Activated T-cell treated with anti-CD3 and anti-CD28 coated beads, Interleukin-2, amount 50 U/mL, for 72 hours (primary cell): ENCODE measurements at places on chromosomes 5 and 9.

DNA sequence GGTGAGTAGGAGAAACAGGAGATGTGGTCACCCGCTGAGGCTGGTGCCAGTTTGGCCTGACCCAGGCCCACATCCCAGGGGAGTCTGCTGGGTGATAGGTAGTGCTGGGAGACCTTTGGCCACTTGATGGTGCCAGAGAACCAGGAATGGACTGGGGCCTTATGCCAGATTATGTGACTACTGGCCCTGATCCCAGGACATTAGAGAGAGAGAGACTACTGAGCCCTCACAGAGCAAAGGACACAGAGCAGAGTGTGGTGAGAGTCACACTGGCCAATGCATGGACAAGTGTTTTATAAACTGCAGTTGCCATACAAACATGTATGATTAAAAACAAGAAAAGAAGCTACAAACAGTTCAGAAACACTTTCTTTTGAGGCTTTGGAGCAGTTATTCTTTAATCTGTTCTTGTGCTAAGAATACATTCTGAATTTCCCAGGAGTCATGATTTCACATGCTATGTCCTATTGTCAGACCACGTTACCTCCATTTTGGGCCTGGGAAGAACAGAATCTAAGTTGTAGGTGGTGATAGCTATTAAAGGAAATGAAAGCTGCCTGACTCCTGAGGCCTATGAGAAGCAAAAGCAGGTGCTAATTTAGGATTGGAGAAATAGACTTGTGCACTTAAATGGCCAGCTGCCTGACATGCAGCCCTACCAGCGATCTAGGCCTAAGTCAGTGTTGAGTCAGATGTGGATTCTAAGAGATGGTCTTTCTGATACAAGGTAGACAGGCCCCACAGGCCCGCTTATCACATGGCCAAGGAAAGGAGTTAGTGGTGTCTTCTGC, 32.6 kb upstream of the TMOD1 start:
- peak; percentile 53 for DNase-seq
- no peaks in the 10 kb centered on the region for H3K36me3 ChIP-seq
- H3K4me1 ChIP-seq = no peaks in the 10 kb centered on the region
- H3K27me3 ChIP-seq = no peaks in the 10 kb centered on the region
- H3K4me3 ChIP-seq = no peak overlapping the region

DNA sequence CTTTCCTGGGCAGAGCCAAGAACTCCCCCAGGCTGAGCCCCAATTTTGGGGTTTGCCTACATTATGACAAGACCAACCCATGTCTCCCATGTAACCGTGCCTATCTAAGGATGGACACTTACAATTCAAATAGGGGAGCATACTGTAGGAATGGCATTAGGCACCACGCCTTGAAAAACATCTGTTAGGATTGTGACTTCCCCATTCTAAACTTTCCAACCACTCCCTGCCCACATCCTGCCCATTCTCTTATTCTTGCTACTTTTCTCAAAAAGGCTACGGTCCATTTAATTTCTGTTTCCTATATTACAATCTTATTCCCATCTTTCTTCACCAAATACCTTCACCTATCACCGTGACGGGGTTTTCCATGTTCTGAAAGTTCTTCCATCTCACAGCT, 99.2 kb downstream of the LPAR1 start:
- no peaks in the 10 kb centered on the region for H3K36me3 ChIP-seq
- no peak for DNase-seq
- H3K27me3 ChIP-seq = no peaks in the 10 kb centered on the region
- no peaks in the 10 kb centered on the region for H3K4me1 ChIP-seq
- no peak overlapping the region for H3K27ac ChIP-seq
- no peak overlapping the region for H3K4me3 ChIP-seq

GRCh38 chr5:139804800-139805397, 9.3 kb downstream of the PSD2 start:
- H3K36me3 ChIP-seq = no peaks in the 10 kb centered on the region
- peaks cover 36% of the 10 kb centered on the region for H3K27me3 ChIP-seq
- no peak for DNase-seq
- H3K4me3 ChIP-seq = no peak overlapping the region
- no peaks in the 10 kb centered on the region for H3K4me1 ChIP-seq

DNA sequence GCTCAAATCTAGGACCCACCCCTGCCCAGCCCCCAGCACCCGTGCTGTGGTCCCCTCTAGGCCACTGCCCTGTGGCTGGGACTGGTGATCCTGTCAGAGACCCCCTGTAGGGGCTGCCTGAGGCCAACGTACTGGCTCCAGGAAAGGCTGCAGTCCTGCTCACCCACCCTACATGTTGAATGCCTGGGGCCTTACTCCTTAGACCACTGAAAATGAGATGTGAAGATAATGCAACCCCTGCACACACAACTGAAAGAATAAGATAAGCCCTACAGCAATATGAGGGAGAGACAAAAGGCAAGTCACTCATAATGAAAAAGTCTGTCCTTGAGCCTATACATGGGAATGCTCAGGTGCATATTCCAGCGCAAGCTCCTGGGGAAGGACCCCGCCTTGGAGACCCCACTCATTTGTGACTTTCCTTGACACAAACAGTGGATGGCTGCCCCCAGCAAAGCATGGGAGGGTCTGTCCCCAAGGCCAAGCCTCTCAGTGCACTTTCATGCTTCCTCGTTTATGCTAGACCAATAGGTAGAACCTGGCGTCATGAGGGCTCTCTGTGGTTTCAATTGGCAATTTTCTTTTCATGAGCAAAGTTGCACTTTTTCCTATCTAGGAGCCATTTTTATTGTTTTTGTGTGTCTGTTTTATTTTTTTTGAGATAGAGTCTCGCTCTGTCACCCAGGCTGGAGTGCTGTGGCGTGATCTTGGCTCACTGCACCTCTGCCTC, 12.5 kb upstream of the WNK2 start:
- H3K4me1 ChIP-seq = peaks cover 8% of the 10 kb centered on the region
- no peaks in the 10 kb centered on the region for H3K27me3 ChIP-seq
- H3K4me3 ChIP-seq = no peak overlapping the region
- no peak overlapping the region for H3K27ac ChIP-seq

GRCh38 chr9:37534412-37534811, 41.8 kb downstream of the FBXO10 start:
- no peak overlapping the region for H3K4me3 ChIP-seq
- H3K36me3 ChIP-seq = no peaks in the 10 kb centered on the region
- H3K27me3 ChIP-seq = no peaks in the 10 kb centered on the region
- H3K27ac ChIP-seq = no peak overlapping the region
- H3K4me1 ChIP-seq = no peaks in the 10 kb centered on the region
- no peak for DNase-seq

DNA sequence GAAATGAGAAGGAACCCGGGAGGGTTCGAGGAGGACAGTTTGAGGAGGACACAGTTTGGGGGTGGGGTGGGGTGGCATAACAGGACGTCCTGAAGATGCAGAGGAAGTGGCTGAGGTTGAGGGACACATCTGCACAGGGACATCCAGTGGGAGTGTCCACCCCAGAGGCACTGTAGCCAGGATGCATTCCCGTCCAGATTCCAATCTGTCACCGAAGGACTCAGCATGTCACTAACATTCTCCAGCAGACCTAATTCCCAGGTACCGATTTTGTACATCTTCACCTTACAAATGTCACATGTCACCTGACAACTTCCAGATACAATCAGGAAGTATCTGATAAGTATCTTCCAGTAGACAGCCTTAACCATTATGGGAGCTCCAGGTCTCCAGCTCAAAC, 42.6 kb downstream of the EPB41L4B start:
- no peaks in the 10 kb centered on the region for H3K36me3 ChIP-seq
- DNase-seq = no peak
- H3K27me3 ChIP-seq = peaks cover 27% of the 10 kb centered on the region
- no peak overlapping the region for H3K4me3 ChIP-seq
- H3K4me1 ChIP-seq = no peaks in the 10 kb centered on the region
- no peak overlapping the region for H3K27ac ChIP-seq

- H3K36me3 ChIP-seq = peaks cover 19% of the 10 kb centered on the region
- no peak overlapping the region for H3K4me3 ChIP-seq
- DNase-seq = no peak
- H3K4me1 ChIP-seq = no peaks in the 10 kb centered on the region
Measured at GRCh38 chr5:170057311-170057710, 48.4 kb upstream of the FOXI1 start.

- H3K4me1 ChIP-seq = no peaks in the 10 kb centered on the region
- H3K36me3 ChIP-seq = no peaks in the 10 kb centered on the region
- H3K27ac ChIP-seq = no peak overlapping the region
Measured at GRCh38 chr5:168670881-168671575, 91.9 kb upstream of the PANK3 start.

- H3K27ac ChIP-seq = peak overlapping the region; percentile 3
- H3K27me3 ChIP-seq = no peaks in the 10 kb centered on the region
- H3K4me3 ChIP-seq = peak overlapping the region; percentile 17
- H3K36me3 ChIP-seq = no peaks in the 10 kb centered on the region
- H3K4me1 ChIP-seq = peaks cover 39% of the 10 kb centered on the region
- no peak for DNase-seq
Measured at GRCh38 chr5:67515762-67516161, 319.2 kb upstream of the CD180 start.

DNA sequence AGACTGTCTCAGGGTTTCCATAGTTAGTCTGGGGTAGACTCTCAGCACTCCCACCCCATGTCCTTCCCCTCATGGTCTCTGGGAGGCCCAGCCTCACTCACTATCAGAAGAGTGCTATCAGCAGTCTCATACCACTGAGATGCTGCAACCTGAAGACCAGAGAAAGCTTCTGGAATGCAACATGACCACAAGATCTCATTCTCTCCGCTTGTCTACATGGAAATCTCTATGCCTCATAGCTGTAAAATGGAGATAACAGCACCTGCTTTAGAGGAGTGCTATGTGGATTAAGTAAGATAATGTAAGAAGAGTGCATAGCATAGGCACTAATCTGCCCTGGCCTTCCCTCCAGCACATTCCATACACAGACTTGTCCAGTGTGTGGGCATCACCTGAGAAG, 47.0 kb upstream of the ZNF169 start:
- H3K4me3 ChIP-seq = no peak overlapping the region
- no peaks in the 10 kb centered on the region for H3K36me3 ChIP-seq
- H3K4me1 ChIP-seq = peaks cover 5% of the 10 kb centered on the region
- DNase-seq = no peak
- H3K27ac ChIP-seq = no peak overlapping the region

DNA sequence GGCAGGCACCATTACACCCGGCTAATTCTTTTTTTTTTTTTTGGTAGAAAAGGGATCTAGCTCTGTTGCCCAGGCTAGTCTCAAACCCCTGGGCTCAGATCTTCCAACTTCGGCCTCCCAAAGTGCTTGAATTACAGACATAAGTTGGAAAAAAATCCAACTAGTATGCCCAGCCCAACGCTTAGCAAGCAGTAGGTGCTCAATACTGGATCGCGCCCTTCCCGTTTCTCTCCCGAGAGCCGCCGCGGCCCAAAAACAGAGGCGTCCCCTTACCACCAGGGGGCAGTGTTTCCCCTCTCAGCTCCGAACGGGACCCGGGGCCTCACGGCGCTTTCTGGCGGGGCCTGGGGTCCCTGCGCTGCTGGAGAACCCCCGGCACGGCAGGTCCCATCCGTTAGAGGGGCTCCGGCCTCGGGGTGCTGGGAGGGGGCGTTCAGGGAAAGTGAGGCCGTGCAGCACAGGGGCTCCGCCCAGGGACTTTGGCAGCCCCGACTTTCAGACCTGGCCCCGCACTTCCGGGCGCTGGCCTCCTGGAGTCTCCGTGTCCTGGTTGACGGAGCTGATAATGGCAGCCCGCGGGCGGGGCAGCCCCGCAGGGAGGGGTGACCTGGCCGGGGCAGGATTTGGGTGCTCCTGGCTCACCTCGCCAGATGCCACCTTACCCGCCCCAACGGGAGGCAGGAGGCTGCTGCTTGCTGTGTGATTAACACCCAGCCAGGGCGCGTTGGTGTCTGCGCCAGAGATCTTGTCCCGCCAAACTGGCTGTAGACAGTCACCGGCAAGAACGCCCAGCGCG, 15.2 kb downstream of the PTGES start:
- peak overlapping the region; percentile 83 for H3K4me3 ChIP-seq
- H3K36me3 ChIP-seq = no peaks in the 10 kb centered on the region
- H3K27ac ChIP-seq = no peak overlapping the region
- peak; percentile 92 for DNase-seq
- H3K4me1 ChIP-seq = peaks cover 14% of the 10 kb centered on the region

DNA sequence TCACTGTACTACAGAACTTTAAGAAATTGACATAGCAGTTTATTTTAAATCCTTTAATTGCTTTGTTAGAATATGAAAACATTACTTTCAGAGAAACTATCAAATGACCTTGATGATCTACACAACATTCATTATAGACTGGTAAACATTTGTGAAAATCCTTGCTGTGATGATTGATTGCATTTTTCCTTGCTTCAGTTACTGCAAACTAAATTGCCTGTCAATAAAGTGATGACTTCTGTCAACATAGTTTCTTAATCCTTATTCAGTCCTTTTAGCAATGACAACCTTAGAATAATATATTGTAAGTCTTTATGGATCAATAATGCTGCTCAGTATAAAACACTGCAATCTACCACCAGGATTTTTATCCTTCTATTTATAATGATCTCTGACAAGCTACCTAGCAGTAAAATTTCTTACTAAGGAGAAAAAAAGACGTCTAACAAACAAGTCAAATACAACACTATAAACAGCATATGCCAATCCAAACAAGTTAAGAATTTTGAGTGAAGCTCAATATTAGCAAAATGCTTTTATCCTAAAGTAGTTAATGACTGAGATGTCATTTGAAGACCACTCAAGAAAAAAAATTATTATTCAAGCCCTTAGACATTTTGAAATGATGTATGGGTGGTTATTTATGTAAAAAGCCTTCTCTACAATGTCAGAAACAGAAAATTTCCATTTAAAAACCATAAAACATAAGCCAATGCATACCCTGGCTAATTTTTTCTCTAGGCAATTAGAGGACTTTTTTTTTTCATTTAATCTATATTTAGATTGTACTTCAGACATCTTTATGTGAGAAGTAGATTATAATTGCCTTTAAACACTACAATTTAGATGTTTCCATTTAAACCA, 105.5 kb downstream of the FBXL17 start:
- H3K36me3 ChIP-seq = peaks cover 3% of the 10 kb centered on the region
- no peak overlapping the region for H3K27ac ChIP-seq
- peaks cover 19% of the 10 kb centered on the region for H3K4me1 ChIP-seq
- no peaks in the 10 kb centered on the region for H3K27me3 ChIP-seq

DNA sequence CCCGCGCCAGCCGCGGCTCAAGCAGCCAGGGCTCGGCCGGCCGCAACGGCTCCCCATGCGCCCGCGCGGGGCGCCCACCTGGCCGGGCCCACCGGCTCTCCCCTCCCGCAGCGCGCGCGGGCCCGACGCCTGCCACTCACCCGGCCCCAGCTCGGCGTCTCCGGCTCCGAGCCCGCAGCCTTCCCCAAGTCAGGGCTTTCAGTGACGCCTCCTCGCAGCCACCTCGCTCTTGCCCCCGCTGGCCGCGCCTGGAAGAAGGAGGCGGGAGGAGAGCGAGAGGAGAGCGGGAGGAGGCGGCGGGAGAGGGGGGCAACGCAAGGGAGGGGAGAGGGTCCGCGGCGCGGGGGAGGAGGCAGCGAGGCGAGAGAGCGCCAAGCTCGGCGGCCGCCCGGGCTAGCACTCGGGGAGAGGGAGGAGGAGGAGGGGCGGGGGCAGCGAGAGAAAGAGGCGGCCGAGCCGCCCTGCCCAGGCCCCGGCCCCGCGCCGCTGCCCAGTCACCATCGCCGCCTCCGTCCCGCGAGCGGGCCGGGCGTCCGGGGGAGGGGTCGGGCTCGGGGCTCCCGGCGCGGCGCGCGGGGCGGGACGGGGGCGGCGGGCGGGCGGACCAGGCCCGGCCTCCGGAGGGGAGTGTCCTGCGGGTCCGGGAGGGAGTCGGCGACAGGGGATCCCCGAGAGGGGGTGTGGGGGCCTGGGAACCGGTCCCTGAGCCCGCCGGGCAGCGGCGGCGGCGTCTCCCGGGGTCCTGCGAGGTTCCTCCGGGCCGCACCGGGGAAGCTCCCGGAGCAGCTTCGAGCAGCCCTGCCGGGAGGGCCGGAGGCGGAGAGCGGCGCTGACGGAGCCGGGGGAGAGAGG, at the start of gene LHFPL2:
TSS of gene LHFPL2 (minus strand) at position 414 of the 852 bp plus-strand sequence. CDS start 138,559 bp downstream, outside the sequence.
- DNase-seq = peak; percentile 47
- H3K4me1 ChIP-seq = peaks cover 22% of the 10 kb centered on the region
- H3K4me3 ChIP-seq = peak within 1 kb of the TSS; percentile 80
- no peak within 1 kb of the TSS for H3K27ac ChIP-seq
